ENCODE measurements at places on chromosomes 7 and 10. TPM values are rescaled to one million over a fixed set of nuclear protein-coding genes. Genes with fewer than 3 reads are reported as not detected.

- no peak for DNase-seq
Observed at GRCh38 chr7:37494926-37495325, 46.3 kb upstream of the ELMO1 start.

DNA sequence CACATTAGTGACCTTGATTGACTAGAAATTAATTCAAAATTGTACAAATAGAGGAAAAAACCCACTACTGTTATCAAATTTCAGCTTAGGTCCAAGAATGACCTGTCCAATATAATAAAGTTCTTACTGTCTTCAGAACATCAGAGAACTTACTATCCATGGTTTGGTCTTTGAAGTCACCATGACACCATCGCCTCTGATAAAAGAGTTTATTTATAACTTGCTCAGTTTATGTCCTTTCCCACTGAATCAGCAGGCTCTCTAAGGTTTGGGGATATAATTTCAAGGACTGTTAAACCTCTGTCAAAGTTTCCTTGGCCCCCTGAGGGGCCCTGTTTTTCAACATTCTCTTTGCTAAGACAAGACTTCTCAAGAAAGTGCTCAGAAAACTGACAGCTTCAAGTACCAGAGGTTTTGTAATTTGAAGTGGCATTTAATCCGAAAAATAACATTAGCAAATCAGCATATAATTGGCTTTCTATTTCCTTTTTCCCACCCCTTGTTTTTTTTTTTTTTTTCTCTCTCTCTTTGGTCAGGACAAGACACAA lies 191.7 kb upstream of the FERD3L start:
- no peak for DNase-seq

The IFIT1B gene
- total RNA-seq = not detected

DNA sequence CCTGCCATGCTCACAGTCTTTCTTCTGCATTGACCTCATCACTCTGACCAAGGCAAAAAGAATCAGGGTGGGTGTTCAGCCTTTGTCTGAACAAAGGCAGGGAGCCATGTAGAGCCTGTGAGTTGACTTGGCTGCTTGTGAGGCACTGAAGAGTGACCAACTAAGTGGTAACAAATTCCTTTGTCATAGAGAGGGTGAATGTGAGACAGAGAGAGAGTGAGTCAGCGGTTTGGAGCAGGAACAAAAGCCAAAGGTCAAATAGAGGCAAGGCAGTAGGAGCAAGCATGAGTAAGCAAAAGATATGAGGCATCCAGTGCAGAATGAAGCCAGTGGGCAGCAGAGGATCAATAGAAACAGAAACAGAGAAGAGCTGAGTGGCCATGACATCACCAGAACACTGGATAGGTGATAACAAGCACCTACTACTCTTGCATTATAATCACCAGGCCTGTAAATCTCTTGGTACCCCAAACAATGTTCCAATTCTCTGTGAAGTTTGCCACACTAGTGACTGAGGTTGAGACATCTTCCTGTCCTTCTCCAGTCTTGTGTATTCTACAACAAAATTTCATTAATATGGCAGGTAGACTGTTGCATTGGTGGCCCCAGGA lies 116.2 kb upstream of the LAMB4 start:
- peak; percentile 35 for DNase-seq

The DNAJC30 gene
- 3.6 TPM for total RNA-seq

The FOXI2 gene
- total RNA-seq = not detected

DNA sequence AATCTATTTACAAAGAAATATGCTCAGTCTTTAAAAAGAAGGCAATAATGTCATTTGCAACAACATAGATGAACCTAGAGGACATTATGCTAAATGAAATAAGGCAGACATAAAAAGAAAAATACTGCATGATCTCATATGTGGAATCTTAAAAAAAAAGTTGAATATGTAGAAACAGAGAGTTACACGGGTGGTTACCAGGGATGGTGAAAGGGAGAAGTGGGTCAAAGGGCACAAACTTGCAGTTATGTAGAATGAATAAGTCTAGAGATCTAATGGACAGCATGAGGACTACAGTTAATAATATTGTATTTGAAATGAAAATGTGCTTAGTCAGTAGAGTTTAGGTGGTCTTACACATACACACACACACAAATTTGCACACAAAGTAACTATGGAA lies 88.2 kb upstream of the CCDC71L start:
- DNase-seq = no peak

DNA sequence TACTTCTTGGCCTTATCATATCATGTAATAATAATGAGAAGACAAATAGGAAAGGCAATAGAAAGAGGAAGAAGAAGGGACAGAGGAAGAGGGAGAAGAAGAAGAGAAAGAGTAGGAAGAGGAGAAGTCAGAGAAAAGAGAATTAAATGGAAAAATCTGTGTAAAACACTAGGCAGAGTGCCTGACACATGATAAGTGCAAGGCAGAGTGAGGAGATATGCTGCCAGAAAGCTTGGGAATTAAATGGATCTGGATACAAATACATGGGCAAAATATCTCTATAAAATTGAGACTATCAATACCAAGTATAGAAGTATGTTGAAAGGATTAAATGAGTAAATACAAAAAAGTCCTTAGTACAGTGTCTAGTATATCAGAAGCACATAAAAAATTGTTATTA lies 124.8 kb downstream of the CACNA2D1 start:
- no peak for DNase-seq

DNA sequence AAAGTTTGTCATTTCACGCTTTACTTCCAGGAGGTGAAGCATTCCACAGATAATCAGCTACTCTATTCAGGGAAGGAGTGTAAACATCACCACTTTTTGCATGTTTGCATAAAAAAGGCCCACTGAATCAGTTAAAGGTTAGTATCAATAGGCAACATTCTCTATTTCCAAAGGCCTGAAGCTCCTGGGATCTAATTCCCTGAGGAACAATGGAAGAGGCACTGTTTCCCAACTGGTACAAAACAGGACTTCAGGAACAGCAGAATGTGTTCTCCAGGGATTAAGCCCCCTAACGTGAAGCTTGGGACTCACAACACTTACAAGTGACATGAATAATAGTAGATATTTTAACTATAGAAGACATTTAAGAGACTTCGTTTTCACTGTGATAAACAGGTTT lies 6.1 kb downstream of the LRRN3 start:
- no peak for DNase-seq

GRCh38 chr10:128369101-128369650 lies 243.0 kb upstream of the MKI67 start:
- DNase-seq = no peak

DNA sequence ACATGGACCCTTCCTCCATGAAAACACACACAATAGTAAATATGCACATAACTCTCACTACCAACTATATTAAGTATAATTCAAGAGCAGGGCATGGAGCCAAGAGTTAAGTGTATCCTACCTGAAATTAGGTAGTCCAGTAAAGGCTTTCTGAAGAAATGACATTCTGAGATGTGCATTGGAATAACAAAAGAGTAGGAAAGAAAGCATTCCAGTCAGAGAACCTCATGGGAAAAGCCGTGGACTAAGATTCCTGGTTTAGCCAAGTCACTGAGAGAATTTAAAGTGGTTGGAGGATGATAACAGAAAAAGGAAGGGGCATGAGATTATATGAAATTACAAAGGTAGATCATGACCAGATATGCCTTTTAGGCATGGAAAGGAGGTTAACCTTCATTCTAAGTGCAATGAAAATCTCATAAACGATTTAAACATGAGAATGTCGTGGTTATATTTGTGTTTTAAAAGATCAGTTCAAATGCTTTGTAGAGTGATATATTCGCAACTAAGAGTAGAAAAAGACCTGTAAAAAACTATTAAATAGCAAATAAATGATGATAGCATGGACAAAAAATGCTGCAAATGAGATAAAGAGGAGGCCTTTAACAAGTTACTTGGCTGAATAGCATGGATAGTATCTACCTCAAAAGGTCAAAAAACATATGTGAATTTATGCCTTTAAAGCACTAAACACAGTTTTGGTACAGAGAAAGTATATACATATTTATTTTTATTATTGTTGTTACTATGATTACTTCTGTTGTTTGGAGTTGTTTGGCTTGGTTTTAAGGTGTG lies 767.4 kb upstream of the GHITM start:
- no peak for DNase-seq

Data from stomach (tissue), 19 donors.